GM12864 (cell line): ENCODE measurements at places on chromosomes 11 and 22.

GRCh38 chr11:76738618-76739240 is 44.4 kb upstream of the TSKU start:
- DNase-seq, result no peak

DNA sequence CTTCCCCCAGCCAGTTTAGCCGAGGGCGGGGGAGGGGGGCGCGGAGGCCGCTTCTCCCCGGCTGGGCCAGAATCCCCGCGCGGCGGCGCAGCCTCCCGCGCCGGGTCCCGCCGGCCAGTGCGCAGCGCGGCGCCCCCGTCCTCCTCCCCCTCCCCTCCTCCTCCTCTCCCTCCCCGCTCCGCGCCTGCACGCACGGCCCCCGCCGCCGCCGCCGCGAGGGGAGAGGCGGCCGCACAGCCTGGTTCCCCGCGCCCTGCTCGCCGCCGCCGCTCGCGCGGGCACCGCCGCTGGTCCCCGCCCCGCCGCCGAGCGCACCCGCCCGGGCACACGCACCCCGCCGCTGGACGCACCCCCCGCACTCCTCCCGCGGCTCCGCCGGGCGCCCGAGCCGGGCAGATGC is at the start of gene FLRT1:
Gene FLRT1, plus strand, starts transcription at position 356 of the 400 bp plus-strand sequence. CDS start 80,337 bp downstream, outside the sequence.
- no peak for DNase-seq

DNA sequence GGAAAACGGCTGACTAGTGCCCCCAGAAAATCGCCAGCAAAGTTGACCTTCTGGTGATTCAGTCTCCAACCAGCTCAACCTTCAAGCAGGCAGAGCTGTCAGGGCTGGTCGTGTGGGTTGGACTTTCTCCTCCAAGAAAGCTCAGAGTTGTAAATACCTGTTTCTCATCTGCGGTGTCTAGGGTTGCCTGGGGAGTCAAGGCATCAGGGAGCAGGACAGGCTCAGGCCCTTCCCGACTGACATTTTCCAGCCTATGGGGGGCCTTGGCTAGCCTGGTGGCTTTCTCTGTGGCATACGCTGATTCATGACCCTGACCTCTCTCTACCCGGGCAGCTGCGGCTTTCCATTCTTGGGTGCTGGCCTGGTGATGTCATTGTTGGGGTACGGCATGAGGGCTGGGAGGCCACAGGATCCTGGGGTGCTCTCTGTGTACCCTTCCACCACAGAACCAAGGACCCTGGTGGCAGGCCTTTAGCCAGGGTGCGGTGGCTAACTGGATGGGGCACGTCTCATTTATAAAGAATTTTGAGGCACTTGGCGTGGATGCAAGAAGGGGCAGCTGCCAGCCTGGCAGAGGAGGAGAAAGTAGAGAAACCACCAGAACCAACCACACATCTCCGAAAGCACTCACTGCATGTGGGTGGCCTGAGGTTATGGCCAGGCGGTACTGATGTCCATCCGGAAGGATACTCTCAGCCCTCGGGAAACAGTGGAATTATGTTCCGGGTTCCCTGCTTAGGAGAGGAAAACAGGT is 64.9 kb downstream of the BCR start:
- no peak for DNase-seq

GRCh38 chr11:110761991-110762390 is 49.8 kb upstream of the ARHGAP20 start:
- no peak for DNase-seq

- DNase-seq, result no peak
Observed at GRCh38 chr11:92870196-92870832, 99.1 kb upstream of the MTNR1B start.

DNA sequence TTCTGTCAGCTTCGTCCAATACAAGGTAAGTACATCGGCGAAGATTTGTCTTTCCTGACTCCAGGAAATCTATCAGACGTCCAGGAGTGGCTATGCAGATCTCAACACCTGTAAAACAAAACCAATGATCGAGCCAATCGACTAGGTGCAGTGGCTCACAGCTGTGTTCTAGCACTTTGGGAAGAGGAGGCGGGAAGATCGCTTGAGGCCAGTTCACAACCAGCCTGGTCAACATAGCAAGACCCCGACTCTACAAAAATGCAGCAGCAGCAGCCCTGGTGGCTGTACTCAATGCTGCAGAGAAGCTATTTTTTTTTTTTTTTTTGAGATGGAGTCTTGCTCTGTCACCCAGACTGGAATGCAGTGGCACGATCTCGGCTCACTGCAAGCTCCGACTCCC is 11.2 kb downstream of the DDX17 start:
- DNase-seq, result no peak

DNA sequence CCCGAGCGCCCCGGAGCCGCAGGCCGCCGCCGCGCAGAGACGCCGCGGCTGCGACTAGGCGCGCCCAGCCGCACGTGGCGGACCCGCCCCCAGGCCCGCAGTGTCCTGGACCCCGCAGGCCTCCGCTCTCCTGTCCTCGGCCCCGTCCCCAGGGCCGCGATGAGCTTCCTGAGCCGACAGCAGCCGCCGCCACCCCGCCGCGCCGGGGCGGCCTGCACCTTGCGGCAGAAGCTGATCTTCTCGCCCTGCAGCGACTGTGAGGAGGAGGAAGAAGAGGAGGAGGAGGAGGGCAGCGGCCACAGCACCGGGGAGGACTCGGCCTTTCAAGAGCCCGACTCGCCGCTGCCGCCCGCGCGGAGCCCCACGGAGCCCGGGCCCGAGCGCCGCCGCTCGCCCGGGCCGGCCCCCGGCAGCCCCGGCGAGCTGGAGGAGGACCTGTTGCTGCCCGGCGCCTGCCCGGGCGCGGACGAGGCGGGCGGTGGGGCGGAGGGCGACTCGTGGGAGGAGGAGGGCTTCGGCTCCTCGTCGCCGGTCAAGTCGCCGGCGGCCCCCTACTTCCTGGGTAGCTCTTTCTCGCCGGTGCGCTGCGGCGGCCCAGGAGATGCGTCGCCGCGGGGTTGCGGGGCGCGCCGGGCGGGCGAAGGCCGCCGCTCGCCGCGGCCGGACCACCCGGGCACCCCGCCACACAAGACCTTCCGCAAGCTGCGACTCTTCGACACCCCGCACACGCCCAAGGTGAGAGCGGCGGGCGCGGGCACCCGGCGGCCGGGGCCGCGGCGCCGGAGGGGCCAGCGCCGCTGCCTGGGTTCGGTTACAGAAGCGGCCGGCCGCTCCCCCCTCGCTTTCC is 528 bp downstream of the WEE1 start:
- DNase-seq, result no peak

DNA sequence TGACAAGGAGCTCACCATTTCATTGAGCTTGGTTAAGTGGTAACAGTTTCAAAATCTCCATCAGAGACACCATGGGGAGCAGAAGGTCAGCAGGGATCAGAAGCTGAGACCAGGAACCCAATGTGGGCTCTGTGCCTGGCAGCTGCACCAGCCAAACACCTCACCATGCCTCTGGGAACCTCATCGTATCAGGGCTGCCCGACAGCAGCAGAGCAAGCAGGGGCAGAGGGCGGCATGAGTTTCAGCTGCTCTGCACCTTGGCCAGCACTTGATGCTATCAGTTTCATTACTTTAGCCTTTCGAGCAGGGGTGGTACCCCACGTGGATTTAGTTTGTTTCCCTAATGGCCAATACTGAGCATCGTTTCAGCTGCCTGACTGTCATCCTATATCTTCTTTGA is 77.8 kb downstream of the DGCR2 start:
- no peak for DNase-seq

DNA sequence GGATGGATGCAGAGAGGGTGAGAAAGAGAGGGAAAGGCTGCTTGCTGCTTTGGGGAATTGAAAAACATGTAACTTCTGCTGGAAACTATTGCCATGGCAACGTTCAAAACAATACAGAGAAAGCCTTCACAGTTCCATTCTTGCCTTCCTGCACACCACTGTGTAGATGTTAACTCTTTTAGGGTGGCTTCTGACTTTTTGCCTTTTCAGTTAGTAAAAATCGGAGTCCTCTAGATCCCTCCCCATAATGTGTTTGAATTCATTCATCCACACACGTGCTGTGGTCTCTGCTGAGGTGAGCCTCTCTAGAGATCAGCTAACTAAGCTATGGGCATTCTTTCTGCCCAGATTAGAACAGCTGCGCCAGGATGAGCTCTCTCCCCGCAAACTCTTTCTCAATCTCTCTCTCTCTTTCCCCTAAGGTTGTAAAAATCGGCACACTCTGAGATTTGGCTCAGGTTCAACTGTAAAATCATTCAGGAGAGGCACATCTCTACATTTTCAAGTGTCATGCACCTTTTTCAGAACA is 1178.3 kb downstream of the LRRC4C start:
- DNase-seq, result no peak

- no peak for DNase-seq
Observed at GRCh38 chr22:17957693-17958092, 66.7 kb downstream of the MICAL3 start.

DNA sequence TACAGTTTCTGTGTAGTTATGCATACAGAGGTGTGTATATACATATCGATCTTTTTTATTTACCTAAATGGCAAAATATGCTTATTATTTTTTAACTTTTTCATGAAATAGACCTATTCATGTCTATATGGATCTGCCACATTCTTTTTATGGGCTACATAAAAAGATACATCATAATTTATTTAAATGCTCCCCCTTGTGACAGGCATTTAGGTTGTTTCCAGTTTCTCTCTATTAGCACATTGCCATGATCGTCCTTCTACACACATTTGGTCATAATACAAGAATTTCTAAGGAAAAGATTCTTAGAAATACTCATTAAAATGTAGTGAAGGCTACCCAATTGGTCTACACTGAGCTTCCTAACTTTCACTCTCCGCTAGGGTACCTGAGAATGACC is 1067.4 kb downstream of the OPCML start:
- no peak for DNase-seq

DNA sequence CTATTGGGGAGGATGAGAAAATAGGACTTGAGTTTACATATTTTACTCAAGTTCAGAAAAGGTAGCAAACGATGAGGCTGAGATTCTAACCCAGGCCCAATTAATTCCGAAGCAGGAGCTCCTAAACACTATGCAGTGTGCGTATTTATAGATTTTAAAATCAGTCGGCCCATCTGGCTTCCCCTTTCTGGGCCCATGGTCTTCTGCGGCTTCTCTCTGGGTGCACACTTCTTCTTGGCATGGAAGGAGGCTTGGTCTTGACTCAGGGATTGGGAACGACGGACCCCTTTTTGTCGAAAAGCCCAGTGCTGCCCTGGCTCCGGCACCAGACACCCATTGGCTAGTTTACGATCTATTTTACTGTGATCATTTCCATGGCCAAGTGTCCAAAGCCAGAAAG is 1433.8 kb downstream of the BRD1 start:
- no peak for DNase-seq

DNA sequence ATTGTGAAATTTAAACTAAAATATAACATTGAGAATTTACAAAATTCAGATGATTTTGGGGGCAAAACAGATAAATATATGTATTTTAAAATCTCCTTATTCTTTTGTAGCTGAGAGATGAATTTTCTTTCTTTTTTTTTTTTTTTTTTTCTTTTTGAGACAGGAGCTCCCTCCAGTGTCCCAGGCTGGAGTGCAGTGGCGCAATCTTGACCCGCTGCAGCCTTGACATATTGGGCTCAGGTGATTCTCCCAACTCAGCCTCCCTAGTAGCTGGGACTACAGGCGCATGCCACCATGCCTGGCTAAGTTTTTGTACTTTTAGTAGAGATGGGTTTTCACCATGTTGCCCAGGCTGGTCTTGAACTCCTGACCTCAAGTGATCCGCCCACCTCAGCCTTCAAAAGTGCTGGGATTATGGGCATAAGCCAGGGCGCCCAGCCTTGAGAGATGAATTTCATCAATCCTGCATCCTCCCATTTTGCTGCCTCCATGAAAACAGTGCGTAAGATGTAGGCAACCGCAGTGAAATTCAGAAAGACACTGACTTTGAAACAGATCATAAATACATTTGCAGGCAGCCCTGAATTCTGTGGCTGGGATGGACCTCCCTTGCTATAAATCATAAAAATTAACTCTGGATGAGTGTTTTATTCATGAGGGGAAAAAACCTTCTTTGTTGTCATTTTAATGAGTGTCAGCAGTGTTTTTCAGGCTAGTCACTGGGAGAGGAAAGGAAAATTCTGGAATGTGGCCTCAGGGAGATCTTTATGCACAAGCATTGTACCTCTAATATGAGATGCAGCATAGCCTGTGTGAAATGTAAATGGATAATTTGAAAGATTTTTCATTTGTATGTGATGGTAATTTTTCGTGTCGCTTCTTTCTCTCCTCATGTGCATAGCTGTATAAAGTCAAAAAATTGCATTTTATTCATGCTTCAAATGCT is 14.4 kb downstream of the ELMOD1 start:
- DNase-seq, result no peak

GRCh38 chr11:76568139-76568538 is 102.4 kb downstream of the LRRC32 start:
- no peak for DNase-seq

DNA sequence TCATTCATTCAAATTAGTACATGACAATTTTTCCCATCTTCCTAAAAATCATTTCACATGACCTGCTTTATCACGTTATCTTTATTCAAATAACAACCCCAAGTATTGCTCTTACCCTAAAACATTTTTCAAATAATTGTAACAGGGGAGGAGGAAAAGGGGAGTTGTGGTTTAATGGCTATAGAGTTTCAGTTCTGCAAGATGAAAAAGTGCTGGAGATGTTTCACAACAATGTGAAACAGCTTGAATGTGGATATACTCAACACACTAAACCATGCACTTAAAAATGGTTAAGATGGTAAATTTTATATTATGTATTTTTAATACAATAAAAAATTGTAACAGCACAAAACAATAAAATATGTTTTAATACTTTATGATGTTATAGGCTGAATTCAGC is 161.6 kb upstream of the GUCY1A2 start:
- no peak for DNase-seq

GRCh38 chr11:27124514-27125264 is 84.1 kb downstream of the BBOX1 start:
- no peak for DNase-seq

DNA sequence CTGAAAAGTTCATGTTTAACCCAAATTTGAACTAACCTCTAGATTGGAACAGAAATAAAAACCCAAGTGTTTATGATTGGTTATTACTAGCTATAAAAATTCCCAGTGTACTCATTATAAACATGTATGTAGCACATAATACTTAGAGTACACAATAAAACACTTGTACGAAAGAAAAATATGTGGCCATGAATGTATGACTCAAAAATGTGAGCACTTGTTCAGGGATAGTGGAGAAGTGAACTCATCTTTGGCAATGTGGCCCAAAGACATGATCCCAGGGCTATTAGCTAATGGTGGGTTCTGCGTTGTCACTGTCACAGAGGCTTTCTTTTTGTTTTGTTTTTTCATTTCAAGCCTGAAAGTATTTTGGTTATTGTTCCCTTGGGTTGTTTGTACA is 72.0 kb downstream of the PPFIBP2 start:
- no peak for DNase-seq

- no peak for DNase-seq
Observed at GRCh38 chr11:130213143-130213978, 53.8 kb downstream of the ST14 start.

DNA sequence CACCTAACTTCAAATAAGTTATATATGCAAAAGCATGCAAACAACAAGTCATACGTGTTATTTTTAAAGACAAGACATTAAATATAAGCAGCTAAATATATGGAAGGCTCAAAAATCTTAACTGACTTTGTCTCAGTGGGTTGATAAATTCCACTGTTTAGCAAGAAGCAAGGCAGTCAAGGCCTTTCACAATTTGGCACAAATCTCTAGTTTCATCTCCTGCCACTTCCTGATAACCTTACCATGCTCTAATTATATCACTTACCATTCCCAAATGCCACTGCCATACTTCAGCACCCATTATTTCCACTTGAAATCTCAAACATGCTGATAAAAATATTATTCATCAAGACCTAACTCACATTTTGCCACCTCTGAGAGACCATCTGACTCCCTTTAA is 24.8 kb downstream of the DCUN1D5 start:
- no peak for DNase-seq

GRCh38 chr11:73019449-73019848 is 122.7 kb downstream of the FCHSD2 start:
- no peak for DNase-seq

GRCh38 chr11:34278693-34279297 is 79.0 kb downstream of the ABTB2 start:
- peak; percentile 5 for DNase-seq
